ENCODE measurements at places on chromosomes 11 and 22.

- DNase-seq, result no peak
Measured at GRCh38 chr11:109726061-109726460, 304.1 kb downstream of the C11orf87 start.

GRCh38 chr11:10824888-10825287 is 16.2 kb upstream of the EIF4G2 start:
- no peak for DNase-seq

DNA sequence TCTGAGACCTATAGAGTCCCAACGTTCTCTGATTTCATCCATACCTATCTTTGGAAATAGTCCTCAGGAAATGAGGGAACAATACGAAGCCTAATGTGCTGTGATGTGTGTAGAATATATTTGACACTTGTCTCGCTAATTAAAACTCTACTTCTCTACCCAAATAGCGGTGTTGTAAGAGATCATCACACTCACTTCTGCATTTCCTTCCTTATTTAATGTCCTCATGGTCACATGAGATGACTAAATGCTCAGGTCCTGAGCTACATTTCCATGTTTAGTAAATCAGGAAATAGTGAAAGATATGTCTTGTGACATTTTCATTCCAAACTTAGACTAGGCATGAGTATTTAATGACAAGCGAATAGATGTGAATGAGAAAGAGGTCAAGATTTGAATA is 112.3 kb downstream of the MAML2 start:
- DNase-seq, result no peak

GRCh38 chr11:69922596-69923111 is 103.4 kb upstream of the FGF3 start:
- no peak for DNase-seq

DNA sequence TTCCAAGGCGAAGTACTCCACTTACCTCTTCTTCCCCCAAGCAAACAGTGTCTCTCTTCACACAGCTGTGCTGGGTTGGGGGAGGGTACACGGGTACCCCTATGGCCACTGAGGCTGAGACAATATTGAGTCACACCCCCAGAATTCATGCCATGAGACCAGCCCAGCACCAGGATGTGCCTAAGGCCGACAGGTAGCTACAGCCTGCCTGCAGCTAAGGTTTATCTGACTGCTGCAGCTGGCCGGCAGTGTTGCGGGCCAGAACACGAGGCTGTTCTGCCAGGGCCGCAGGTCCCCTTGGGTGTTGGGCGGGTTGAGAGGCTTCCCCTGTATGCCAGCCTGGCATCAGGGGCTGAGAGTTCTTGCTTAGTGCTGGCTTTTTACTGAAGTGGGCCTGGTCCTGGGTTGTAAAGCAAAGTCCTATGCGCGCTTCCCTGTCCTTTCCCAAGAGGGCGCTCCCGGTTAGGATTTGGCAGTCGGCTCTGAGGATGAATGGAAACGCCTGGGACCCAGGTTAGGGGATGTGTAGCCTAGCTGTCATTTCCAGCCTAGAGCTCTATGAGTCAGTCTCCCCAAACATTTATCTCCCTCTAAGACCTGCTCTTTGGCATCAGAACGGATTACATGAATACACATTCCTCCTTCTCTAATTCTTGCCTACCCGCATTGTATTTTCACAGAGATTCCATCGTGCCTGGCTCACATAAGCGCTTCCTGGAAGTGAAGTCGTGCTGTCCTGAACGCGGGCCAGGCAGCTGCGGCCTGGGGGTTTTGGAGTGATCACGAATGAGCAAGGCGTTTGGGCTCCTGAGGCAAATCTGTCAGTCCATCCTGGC is 7.1 kb downstream of the USP18 start:
- DNase-seq, result peak; percentile 10

DNA sequence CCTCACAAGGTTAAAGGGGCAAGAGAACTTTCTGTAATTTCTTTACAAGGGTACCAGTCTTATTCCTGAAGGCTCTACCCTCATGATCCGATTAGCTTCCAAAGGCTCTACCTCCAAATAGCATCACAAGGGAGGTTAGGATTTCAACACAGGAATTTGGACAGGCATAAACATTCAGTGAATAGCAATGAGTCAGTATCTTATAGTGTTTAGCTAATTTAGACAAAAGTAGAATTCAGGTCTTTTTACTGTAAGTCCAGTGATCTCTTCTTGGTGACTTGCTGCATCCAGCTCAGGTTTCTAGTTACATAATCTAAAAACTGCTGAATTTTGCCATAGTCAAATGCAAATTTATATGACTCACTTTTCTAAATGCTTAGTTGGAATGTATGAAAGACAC is 1995.6 kb upstream of the RAG2 start:
- no peak for DNase-seq

DNA sequence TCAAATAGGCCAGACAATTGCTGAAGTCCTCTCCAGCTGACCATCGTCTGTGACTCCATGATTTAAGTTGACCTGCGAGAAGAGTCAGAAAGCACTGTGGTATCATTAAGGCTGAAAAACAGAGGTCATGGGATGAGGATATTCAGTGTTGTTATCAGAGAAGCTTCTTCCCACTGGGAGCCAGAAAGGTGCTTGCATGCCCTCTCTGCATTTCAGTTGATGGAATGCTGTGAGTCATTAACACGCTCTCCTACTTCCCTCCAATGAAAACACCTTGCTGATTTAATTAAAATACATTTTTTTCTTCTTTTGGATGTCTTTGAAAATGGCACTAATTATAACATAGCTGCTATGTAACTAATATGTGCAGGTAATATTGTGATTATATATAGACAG is 667.0 kb downstream of the NTM start:
- no peak for DNase-seq

- no peak for DNase-seq
Measured at GRCh38 chr11:130400781-130401483, 27.5 kb downstream of the ADAMTS8 start.

GRCh38 chr22:32079130-32080089 is 36.3 kb downstream of the SLC5A1 start:
- DNase-seq, result no peak

DNA sequence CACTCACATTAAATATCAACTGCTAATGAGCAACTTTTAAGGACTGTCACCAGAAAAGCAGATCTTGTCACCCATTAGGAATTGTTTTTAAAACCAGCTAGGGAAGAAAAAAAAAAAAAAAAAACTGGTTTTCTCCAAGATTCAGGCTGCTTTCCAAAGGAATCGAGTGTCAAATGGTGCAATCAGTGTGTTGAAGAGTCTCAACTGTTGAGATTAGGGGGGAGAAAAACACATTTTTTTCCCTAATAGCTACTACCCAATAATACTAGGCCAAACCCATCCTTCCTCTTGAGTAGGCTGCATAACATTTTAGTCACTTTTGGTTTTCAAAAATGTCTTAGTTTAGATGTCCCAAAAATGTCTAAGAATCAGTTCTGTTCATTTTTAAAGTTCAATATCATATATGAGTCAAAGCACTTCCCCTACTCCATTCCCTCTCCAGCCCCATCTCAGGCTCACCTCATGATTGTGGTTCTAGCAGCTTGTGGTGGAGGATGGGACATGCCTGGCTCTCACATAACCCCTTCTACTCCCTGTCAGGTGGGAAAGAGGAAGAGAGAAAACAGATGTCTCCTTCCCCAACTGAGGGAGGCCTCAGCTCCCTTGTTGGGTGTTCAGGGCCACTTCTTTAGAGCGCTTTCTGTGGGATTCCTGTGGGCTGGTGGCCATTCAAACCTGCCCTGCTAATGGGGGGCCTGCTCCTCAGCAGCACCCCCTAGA is 193.6 kb downstream of the CWF19L2 start:
- no peak for DNase-seq

- DNase-seq, result no peak
Measured at GRCh38 chr11:102883141-102883540, 8.4 kb upstream of the MMP12 start.

DNA sequence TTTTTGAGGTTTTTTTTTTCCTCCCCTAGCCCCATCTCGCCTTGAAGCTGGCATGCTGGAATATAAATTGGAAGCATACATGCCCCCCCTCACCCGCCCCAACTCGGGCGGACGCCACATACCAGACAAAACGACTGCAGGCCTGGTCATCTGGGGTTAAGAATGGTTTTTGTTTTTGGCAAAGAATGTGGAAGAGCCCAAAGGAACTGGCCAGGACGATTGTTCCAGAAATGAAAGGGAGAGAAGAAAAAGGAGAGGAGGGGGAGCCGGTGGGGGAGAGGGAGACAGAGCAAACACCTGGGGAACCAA is 25.0 kb downstream of the MN1 start:
- no peak for DNase-seq

DNA sequence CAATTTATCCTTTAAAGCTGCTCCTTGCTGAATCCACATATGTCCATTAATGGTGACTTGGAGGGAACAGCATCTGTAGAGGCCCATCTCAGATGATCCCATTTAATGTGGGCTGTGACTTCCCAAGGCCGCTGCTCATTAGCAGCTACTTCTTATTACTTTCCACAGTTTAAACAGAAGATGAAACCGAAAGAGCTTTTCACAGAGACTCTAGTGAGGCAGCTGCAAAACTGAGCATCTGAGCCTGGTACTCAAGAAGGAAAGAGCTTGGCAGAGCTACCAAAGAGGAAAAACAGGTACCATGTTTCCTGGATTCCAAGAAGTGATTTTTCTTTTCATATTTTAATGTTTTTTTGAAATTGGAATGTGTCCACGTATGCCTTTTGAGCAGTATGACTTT is 110.5 kb upstream of the NARS2 start:
- DNase-seq, result no peak

GRCh38 chr22:38935023-38935422 is 22.4 kb upstream of the APOBEC3A start:
- DNase-seq, result no peak

DNA sequence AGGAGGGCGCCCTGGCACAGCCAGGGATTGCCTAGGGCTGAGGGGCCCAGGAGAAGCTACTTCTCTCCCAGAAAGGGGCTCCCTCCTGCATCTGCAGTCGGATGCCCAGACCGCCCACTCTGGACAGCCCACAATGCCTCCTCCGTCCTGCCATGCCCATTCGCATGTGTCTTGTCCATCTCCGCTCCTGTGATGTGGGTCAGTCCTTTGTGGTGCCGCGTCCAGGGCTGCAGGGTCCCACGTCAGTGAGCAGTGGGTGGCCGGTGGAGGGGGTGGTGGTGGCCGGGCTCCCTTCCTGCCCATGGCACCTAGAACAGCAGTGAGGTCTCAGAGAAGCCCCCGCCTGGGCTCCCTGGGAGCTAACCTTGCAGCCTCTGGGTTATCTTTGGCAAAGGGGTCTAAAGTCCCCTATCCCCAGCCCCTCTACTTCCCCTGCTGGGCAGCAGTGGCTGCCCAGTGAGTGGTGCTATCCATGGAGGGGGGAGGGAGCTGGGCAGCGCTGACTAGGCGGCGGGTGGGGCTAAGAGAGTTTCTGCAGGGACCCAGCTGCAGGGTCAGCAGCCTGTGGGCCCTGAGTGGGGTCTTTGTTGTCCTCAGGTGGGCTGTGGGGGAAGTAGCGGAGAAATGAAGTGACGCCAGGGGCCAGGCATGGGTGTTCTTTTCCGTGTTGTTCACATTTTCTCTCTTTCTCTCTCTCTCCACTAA is 41.1 kb downstream of the KCNC1 start:
- no peak for DNase-seq

- DNase-seq, result no peak
Measured at GRCh38 chr11:69242266-69242920, 51.6 kb upstream of the MYEOV start.

DNA sequence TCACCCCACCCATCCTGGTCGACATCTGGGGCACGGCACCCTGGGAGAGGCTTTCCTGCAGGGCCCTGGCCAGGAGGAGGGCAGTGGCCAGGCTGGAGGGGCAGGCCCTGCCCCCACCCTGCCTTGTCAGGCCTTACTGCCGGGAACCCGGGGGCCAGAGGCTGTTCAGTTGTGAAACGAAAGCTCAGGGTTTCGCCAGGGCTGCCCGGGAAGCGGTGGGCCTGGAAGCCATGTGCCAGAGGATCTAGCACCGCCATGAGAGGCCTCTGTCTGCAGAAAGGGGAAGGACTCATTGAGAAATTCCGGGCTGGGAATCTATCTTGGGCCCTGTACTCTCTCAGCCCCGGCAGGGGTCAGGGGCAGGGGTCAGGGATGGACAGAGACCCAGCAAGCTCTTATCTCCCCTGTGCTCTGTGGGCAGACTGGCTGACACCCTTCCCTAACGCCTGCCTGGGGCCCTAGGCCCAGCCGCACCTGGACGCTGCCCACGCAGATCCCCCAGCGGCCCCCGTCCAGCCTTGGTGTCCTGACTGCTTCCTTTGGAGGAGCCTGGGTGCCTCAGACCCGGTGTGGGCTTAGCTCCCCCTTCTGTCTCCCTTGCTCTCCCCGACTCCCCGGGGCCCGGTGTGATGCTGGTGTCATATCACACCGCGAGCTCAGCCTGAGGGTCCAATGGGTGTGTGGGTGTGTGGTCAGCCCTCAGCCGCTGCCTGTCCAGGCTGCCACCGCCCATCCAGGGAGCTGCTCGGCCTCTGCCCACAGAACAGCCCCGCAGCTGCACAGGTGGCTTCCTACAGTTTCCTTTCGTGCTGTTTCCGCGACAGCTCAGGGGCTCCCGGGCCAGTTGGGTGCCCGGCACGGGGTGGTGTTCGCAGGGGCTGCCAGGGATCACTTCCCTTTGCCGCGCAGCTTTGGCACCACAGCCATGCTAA is 6.5 kb downstream of the PIM3 start:
- no peak for DNase-seq

DNA sequence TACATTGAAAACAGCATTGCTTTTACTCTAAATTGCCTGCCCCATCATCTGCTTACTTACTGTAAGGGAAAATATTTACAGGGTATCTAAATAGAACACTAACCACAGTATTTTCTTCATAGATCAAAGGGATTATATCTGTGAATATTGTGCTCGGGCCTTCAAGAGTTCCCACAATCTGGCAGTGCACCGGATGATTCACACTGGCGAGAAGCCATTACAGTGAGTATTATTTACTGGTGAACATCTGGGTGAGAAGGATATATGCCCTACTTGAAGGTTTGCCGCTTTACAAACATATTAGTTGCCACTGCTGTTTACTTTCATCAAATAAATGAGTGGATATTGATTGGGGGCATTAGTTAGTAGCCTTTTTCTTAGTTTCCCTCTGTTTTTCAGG is 5.9 kb upstream of the CNTF start:
- DNase-seq, result no peak

DNA sequence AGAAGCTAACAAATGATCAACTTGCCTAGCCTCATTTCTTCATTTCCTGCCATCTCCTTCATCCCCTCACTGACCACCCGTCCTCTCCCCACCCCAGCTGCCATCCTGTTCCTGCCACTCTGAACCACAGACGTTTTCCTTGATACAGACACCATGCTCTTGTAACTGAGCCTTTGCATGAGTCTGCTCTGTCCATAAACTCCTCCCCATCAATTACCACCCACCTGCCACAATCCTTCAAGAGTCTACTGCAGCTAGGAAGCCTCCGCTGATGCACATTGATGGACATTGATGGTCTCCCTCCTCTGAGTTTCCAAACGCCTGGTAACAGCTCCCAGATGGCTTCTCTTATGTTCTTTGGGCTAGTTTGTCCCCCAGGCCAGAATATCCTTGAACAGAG is 193.8 kb downstream of the DBX1 start:
- DNase-seq, result no peak

- no peak for DNase-seq
Measured at GRCh38 chr11:57885298-57886050, 123.9 kb downstream of the CTNND1 start.
